ENCODE measurements at places on chromosomes 6 and 20.

DNA sequence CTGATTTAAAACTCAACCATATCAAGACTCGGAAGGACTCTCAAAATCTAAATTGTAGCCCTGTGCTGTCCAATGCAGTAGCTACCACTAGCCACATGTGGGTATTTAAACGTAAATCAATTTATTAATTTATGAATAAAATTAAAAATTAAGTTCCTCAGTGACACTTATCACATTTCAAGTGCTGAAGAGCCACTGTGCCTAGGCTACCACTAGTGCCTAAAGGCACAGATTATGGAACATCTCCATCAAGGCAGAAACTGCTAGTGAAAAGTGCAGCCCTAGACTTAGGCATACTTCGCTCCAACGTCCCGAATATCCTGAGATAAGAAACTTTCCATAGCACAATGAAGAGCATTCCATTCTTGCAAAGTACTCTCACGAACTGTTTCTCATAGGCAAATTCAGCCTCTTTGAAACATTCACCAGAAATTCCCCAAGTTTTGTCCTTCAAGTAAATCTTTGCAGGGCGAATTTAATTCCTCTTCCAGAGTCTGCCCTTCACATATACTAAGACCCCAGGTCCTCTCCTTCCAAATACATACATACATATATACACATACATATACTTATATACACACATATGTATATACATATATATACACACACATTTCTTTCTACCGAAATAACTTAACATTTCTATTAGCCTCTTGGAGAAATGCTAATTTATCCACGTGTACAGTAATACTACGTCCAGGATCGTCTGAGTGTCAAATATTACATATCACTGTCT lies 1.3 kb downstream of the SUPT3H start:
- DNase-seq, result no peak

GRCh38 chr6:111478749-111479148 lies 4.3 kb downstream of the REV3L start:
- peak; percentile 60 for DNase-seq

DNA sequence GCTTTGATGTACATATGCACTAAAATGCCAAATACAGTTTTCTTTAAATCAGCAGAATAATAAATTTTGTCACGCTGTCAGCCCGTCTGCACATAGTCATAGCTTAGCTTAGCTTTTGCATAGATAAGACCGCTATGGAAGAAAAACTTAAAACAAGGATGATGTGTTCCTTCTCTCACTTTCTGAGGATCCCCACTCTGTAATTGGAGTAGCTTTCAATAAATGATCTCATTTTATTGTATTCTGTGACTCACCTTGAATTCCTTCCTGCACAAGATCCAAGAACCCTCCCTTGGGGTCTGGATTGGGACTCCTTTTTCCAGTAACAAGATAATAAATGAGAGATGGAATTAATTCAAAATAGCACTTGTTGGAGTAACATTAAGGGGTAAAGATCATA lies 186.2 kb downstream of the CDH26 start:
- DNase-seq, result no peak

GRCh38 chr20:53346335-53346648 lies 247.3 kb downstream of the ZNF217 start:
- no peak for DNase-seq

- DNase-seq, result peak; percentile 43
These were observed 1.2 kb downstream of the RNF217 start for GRCh38 chr6:124963416-124963785.

DNA sequence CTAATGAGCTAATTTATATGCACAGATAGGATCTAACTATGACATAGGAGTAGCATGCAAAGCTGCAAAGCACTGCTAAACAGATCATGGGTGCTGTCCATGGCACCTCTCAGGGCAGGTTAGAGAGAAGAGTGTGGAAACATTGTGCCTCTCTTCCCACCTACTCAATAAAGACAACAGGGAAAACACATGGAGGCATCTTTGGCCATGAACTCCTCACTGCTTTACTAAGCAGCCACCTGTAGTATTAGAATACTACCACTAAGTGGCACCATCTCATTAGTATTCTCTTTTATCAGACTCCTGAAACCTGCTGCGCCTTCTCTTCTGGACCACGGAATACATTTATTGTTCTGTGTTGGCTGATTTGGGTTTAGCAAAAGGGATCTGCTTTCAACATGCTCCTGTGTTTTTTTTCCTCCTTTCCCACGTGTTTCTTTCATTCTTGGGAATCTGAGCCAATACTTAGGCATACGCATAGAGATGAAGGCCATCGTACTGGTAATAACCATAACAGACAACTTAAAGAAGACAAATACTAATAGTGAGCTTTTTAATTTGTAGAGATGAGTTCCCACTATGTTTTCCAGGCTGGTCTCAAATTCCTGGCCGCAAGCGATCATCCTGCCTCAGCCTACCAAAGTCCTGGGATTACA lies 9.4 kb upstream of the HDDC2 start:
- DNase-seq, result peak; percentile 62

- DNase-seq, result peak; percentile 36
These were observed 89.7 kb downstream of the LY86 start for GRCh38 chr6:6678185-6678671.

DNA sequence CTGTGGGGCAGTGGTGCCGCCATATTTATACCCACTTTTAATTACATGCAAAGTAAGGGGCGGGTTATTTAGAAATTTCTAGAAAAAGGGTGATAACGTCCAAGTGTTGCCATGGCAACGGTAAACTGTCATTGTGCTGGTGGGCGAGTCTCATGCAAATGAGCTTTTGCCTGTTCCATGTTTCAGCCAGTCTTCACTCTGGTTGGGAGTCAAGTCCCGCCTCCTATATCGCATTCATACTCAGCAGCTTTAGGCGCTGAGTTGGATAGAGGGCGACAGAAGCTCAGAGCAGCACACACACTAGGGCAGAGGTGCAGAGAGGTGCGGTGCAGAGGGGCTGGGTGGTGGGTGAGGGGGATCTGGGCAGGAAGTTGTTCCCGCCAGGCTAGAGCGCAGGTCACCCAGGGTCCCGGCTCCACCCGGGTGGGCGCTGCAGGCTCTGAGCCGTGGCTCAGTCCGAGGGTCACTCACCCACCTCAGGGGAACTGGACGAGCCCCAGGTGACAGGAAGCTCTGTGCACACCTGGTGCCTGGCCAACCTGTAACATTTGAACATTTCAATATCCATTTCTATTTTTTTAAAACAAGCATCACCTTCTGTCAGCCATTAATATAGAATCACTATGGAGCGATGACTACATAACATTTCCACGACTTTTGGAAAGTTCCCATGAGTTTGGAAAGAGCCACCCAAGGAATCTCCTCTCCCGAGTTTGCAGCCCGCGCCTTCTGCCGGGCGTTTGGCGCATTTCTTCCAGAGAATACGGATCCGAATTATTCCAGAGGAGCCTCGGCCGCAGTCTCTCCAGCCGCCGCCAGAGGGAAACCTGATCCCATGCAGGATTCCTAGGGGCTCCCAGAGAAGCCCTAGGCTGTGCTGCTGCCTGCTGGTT lies 89.1 kb upstream of the PHACTR3 start:
- DNase-seq, result peak; percentile 44

DNA sequence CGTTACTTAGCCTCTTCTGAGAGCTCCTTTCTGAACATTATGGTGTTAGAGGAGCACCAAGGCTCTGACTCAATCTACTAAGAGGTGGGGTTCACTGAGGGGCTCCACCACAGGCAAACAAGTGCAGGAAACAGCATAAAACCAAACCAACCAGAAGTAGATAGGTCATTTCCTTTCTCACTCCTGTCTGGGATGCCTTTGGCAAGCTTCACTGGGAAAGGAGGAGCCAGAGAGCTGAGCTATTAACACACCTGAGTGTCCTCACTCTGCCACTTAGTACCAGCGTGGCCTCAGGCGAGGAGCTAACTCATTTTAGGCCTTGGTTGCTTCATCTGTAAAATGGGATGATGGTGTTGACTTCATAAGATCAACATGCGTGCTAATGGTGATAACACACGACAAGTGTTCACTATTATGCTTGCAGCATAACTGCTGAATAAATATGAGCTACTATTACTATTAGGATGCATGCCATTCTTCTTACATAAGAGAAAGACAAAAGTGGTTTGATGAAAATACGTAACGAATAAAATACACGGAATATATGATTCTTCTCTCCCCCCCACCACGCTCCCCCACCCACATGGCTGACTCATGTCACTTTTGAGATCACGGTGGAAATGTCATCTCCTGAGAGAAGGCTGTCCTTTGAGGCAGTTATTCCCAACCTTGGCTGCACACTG lies 185.4 kb downstream of the BCAS1 start:
- DNase-seq, result no peak

DNA sequence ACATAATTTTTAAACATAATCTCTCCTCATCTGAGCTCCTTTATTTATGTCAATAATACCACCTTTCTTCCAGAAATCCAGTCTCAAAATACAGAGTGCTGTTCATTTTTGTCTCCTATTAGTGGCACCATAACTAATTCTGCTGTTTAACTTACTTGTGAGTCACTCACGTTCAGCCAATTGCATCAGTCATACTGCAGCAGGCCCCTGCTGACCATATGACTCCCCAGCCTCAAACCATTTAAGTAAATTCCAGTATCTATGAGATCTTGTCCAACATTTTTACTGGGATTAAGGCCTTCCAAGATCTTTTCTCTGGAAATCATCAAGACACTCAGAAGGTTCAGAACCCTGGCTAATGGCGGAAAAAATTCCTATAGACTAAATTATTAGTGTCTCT lies 982.2 kb upstream of the MAP3K7 start:
- no peak for DNase-seq

DNA sequence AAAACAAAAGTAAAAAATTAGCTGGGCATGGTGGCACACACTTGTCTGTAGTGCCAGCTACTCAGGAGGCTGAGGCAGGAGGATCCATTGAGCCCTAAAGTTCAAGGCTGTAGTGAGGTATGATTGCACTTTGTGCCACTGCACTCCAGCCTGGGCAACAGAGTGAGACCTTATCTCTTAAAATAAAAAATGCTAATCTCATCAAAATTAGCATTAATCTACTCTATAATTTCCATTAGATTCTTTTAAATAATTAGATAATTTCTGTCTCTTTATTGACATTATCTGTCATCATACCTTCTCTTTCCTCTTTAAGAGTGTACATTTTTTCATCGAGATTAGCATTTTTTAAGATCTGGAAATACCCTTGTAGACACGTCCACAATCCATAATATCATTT lies 48.0 kb downstream of the PHACTR3 start:
- no peak for DNase-seq

DNA sequence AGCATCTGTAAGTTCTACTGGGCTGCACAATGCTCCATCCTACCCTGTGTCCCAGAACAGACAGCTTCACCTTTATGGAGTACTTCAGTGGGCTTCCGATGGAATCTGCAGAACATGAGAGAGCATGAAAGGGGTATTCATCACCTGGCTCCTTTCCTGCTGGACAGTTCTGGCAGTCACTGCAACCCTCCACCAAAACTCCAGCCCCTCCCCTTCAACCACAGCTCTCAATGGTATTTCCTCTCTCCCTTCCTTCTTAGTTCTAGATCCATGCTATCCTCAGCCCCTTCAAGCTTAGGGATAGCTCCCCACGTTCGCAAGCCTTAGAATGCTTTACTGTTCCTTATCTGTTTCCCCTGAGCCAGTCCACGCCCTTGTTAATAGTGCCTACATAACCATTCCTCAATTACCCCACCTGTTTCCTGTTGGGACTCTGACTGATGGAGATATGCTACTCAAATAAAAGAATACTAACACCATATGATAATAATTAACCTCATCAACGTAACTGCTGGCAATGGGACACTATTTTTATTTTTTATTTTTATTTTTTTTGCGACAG lies 26.8 kb downstream of the TRAM2 start:
- DNase-seq, result no peak

DNA sequence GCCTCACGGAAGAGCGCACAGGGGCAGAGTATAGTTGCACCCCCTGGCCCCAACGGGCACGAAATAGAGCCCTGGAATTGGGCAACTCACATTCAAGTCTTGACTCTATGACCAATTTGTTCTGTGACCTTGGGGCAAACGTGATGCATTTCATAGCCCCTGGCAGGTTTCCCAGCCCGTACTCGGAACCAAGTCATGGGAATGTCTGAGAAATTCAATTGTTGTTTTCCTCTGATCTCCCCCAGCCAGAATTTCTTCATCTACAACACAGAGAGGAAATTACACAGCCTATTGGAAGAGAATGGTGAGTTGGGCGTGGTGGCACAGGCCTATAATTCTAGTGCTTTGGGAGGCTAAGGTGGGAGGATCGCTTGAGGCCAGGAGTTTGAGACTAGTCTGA lies 322.3 kb upstream of the SULF2 start:
- no peak for DNase-seq

GRCh38 chr20:25282796-25283195 lies 34.9 kb downstream of the PYGB start:
- no peak for DNase-seq

- DNase-seq, result no peak
These were observed 14.9 kb downstream of the EBF4 start for GRCh38 chr20:2707353-2708072.

GRCh38 chr6:79718509-79719247 lies 87.5 kb downstream of the SH3BGRL2 start:
- DNase-seq, result no peak

DNA sequence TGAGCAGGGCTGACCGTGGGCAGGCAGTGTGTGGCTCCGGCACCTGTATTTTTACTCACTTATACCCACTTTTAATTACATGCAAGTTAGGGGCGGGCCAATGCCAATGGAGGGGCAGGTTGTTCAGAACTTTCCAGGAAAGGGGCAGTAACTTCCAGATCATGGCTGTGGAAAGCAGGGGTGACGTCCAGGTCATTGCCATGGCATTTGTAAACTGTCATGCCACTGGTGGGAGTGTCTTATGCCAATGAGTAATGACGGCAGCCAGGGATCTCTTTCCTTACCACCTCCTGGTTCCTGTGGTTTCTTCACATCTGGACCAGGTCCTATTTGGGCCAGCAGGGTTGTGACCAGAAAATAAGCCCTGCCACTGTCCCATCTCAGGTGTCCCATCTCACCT lies 258.7 kb downstream of the THBS2 start:
- peak; percentile 4 for DNase-seq

GRCh38 chr20:61719691-61720347 lies 345.9 kb downstream of the TAF4 start:
- no peak for DNase-seq

DNA sequence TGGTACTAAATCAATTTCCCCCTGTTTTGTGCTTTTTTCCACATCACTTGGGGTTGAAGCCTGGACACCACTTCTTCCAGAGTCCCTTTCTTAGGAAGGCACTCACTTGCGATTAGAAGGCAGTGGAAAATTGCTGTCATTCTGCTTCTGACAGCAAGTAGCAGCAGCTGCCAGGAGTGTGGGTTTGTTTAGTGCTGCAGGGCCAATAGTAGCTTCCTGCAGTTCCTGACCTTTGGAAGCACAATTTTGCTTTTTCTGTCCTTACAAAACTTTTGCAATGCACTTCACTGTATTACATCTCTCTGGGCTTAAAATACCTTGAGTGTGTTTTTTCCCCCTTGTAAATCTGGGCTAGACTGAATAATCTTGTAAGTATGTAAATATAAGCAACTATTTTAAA lies 12.5 kb upstream of the HLA-DRA start:
- DNase-seq, result no peak

- peak; percentile 89 for DNase-seq
These were observed 3.3 kb upstream of the BIRC7 start for GRCh38 chr20:63232235-63233060.
